ENCODE measurements at places on chromosomes 7 and 10.
A peak's percentile ranks its signal among the peaks of the same experiment; 100 is the strongest.

DNA sequence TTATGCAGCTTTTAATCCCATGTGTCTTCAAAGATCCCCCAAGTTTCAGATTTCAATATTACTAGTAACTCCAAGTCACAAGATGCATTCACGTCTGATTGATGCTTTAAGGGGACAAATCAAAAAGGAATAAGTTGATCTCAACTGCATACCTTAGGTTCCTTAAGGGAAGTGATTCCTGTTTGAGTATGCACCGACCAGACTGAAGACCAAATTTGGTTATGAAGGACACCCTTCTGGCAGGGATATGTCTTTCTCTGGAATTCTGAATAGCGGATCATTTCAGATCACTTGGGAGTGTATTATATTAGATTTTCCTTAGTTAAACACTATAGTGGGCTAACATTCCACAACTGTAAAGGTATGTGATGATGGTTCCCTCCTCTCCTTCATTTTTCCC is 4.3 kb downstream of the KIF5B start:
- H3K4me1 ChIP-seq, result peaks cover 63% of the 10 kb centered on the region
- DNase-seq, result no peak
- H3K36me3 ChIP-seq, result peaks cover 50% of the 10 kb centered on the region
- no peak overlapping the region for H3K4me3 ChIP-seq

- peaks cover 3% of the 10 kb centered on the region for H3K36me3 ChIP-seq
- peak; percentile 46 for DNase-seq
- H3K4me3 ChIP-seq, result peak overlapping the region; percentile 58
- H3K27me3 ChIP-seq, result peaks cover 76% of the 10 kb centered on the region
Observed at GRCh38 chr7:97006055-97006815, 882 bp downstream of the DLX6 start.

DNA sequence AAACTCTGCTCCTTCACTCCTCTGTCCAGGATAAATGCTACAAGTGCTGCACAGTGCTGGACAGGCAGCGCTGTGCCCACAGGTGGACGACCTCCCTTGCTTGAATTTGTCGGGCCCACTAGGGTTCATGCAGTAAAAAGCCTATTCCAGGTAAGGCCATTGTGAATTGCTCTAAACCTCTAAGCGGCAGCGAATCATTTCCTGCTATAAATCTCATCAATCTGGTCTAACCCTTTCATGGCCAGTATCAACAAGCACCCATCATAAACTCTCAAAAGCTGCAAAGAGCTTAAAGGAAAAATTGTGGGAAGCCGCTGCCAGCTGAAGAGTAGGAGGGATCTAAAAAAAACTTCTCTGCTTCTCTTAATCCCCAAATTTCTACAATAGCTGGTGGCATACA is 134.2 kb downstream of the SLC25A13 start:
- H3K36me3 ChIP-seq, result peaks cover 21% of the 10 kb centered on the region
- no peaks in the 10 kb centered on the region for H3K27me3 ChIP-seq
- H3K27ac ChIP-seq, result no peak overlapping the region
- no peak overlapping the region for H3K4me3 ChIP-seq

DNA sequence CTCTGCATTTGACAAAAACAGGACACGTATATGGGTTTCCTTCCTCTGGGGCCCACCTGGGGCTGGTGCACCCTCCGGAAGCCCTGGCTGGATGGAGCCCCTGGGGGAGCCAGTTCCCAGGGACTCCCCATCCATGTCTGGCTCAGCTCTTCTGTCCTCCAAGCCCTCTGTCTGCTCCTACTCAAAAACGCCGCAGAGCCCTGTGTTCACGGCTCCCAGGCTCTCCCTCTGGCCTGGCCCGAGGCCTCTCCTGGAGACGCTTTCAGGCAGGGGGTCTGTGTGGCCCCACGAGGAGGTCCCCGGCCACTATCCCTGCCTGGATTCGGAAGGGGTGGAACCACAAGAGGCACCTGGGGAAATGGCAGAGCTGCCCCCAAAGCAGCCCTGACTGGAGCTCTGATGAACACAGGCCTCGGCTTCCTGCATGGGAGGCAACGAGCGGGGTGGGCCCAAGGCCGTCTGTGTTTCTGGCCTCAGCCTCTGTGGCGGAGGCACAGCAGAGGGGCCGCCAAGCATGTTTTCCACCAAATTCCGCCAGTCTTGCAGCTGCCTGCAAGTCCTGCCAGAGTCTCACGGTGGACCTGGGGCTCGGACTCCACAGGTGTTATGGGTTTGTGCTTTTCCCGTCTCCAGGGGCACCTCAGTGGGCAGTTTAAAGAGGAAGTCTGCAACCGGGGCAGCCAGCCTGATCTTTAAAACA is 22.6 kb upstream of the INPP5A start:
- no peak for DNase-seq
- H3K36me3 ChIP-seq, result no peaks in the 10 kb centered on the region
- no peak overlapping the region for H3K27ac ChIP-seq
- H3K27me3 ChIP-seq, result peaks cover 3% of the 10 kb centered on the region
- no peaks in the 10 kb centered on the region for H3K4me1 ChIP-seq

DNA sequence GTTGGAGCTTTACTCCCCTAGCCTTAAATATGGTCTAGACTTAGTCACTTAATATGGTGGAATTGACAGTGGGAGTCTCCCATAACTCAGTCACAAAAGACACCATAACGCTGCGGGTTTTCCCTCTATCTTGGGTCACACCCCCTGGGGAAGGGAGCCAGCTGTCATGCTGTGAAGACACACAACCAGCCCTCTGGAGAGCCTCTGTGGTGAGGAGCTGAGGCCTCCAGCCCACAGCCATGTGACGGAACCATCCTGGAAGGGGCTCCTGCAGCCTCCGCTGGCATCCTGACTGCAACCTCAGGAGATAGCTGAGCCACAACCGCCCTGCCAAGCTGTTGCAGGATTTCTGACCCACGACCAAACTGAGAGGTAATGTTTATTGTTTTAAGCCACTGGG is 37.9 kb downstream of the PAXIP1 start:
- H3K4me1 ChIP-seq, result peaks cover 19% of the 10 kb centered on the region
- DNase-seq, result no peak
- peaks cover 80% of the 10 kb centered on the region for H3K36me3 ChIP-seq
- H3K27me3 ChIP-seq, result no peaks in the 10 kb centered on the region
- no peak overlapping the region for H3K4me3 ChIP-seq

DNA sequence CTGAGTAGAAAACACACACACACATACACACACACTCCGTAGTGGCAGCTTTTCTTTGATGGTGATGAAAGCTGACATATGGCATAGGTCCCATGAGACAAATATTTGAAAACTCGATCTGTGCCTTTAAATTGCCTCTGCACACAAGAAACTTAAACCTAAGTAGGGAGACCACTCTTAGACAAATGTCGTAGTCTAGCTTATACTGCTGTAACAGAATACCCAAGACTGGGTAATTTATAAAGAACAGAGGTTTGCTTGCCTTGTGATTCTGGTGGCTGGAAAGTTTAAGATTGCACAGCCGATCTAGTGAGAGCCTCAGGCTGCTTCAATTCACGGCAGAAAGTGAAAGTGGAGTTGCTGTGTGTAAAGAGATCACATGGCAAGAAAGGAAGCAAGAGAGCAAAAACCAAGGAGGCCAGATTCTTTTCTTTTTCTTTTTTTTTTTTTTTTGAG is 489.4 kb upstream of the SORCS1 start:
- H3K36me3 ChIP-seq, result no peaks in the 10 kb centered on the region
- H3K4me3 ChIP-seq, result peak overlapping the region; percentile 47
- peak overlapping the region; percentile 32 for H3K27ac ChIP-seq
- peaks cover 7% of the 10 kb centered on the region for H3K4me1 ChIP-seq
